ENCODE measurements at places on chromosomes 13 and 19.

DNA sequence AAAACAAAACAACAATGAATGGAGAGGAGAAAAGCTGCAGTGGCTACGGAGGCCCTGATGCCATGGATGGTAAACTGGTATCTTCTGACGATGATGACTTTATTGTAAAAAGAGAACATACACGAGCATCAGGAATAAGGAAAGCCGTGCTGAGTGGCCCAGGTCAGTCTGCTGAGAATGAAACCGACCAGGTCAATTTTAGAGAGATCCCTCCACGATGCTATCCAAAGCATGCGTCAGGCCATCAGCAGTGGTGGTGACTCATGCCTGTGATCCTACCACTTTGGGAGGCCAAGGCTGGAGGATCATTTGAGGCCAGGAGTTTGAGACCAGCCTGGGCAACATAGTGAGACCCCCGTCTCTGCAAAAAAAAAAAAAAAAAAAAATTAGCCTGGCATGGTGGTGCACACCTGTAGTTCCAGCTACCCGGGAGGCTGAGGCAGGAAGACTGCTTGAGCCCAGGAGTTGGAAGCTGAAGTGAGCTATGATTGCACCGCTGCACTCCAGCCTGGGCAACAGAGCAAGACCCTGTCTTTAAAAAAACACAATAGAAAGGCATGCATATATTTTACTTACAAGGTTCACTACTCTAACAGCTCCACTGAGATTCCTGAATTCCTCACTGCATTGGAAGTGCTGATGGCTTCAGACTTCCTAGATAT is 62.3 kb downstream of the GADD45B start:
- H3K4me1 ChIP-seq = peaks cover 24% of the 10 kb centered on the region
- no peak for DNase-seq
- H3K4me3 ChIP-seq = no peak overlapping the region
- no peaks in the 10 kb centered on the region for H3K27me3 ChIP-seq
- no peak overlapping the region for H3K27ac ChIP-seq

DNA sequence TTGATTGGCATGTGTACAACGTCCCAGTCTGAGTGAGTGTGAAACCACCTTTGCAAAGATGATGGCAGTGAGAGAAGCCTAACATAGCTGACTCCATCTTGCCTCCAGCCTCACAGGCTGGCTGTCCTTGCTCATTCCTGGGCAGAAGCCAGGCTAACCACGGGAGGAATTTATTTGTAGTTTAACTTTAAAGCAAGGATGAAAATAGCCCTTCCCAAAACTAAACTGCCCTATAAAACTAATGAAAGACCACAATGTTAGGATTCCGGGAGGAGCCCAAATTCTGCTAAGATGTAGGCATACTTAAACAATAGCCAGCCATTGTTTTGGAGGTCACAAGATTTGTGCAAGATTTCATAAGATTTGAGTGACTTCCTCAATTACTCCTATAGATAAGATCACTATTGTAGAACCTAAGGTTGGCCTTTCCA is 96.6 kb upstream of the LSM14A start:
- peaks cover 3% of the 10 kb centered on the region for H3K27me3 ChIP-seq
- H3K36me3 ChIP-seq = no peaks in the 10 kb centered on the region
- no peak overlapping the region for H3K27ac ChIP-seq
- no peaks in the 10 kb centered on the region for H3K4me1 ChIP-seq

DNA sequence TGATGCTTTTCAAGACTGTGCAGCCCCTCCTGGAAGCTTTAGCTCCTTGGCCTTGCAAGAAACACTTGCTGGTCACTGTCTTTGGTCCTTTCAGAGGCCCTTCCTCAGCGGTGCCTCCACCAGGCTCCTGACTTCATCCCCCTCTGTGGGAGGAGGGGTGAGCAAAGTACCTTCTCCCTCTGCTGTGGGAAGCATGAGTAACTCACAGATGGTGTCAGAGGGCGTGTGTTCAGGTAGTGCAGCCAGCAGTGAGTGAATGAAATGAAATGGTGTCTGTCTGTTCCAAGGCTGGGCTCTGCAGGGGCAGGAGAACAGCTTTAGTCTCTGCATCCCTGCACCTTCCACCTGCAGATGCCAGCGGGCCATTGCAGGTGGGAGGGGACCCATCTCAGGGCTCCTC is 102.9 kb downstream of the SHISA2 start:
- no peak for DNase-seq
- no peak overlapping the region for H3K4me3 ChIP-seq
- no peaks in the 10 kb centered on the region for H3K27me3 ChIP-seq
- H3K4me1 ChIP-seq = peaks cover 5% of the 10 kb centered on the region

- H3K36me3 ChIP-seq = no peaks in the 10 kb centered on the region
- H3K27me3 ChIP-seq = peaks cover 4% of the 10 kb centered on the region
- no peak overlapping the region for H3K27ac ChIP-seq
- H3K4me1 ChIP-seq = no peaks in the 10 kb centered on the region
Measured at GRCh38 chr13:98072476-98072875, 70.4 kb upstream of the FARP1 start.

GRCh38 chr13:95676762-95677563 is at the start of gene DNAJC3:
DNAJC3 (plus strand) TSS chr13:95677139; CDS start chr13:95677256, 117 bp downstream.
- H3K4me1 ChIP-seq = peaks cover 21% of the 10 kb centered on the region
- peak; percentile 97 for DNase-seq
- H3K27me3 ChIP-seq = no peaks in the 10 kb centered on the region
- H3K36me3 ChIP-seq = no peaks in the 10 kb centered on the region
- H3K27ac ChIP-seq = peak within 1 kb of the TSS; percentile 61
- peak within 1 kb of the TSS; percentile 92 for H3K4me3 ChIP-seq

- peak; percentile 56 for DNase-seq
- H3K4me3 ChIP-seq = no peak overlapping the region
- peaks cover 70% of the 10 kb centered on the region for H3K36me3 ChIP-seq
- no peaks in the 10 kb centered on the region for H3K27me3 ChIP-seq
- H3K4me1 ChIP-seq = no peaks in the 10 kb centered on the region
Measured at GRCh38 chr19:17205237-17206140, 9.7 kb upstream of the USE1 start.
